ENCODE measurements at places on chromosomes 3 and 15.

GRCh38 chr3:118425272-118425837, 609.3 kb downstream of the IGSF11 start:
- DNase-seq = no peak

DNA sequence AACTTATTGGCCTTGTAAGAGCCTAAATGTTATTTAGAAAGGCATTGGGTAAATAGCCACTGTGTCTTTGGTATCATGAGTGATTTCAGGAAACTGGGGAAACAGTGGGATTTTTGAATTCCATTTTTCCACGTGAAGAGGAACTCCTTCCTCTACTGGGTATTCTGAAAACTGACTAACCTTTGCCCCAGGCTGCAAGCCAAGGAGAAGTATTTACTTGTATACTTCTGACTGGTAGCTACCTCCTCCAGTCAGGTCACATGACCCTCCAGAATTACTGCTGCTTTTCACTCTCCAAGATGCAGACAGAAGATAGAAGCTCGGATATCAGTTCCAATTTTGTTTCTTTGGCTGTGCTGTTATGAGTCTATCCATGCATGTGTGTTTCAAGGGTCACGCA, 50.9 kb upstream of the MAP3K13 start:
- DNase-seq = no peak

DNA sequence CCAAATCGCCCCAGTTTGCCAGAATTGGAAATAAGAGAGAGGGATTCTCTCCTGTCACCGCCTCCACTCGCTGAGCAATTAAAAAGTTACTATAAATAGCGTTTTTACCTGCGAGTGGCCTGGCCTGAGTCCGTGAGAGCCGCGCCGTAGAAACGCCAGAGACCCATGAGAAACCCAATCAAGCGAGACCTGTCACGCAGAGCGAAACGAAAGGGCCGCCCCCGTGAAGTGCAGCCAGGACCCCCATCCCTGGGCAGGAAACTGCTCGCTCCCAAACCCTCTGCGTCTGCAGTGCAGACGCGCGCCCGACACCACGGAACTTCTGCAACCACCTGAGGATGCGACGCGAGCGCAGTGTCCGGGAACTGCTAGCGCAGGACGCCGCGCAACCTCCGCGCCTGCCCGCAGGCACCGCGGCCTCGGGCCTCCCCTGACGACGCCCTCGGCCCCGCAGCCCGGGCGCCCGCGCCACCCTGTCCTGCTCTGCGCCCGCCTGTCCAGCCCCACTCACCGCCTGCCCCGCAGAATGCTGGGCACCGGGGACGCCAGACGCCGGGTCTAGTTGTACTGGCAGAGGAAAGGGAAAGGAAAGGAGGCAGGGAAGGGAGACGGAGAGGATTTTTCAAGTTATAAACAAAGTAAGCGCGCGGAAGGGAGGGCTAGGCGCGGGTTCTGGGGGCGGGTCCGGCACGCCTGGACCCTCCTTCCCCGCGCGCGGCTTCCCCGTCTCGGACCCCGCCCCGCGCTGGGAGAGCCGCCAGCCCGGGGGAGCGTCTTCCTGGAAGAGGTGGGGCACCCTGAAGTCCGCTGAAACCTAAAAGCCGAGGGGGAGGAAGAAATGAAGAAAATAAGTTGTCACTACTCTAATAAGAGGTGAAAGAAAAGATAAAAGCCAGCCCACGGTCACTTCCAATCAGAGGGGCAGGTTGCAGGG, at the start of gene PLSCR4:
Gene PLSCR4 (minus strand): TSS at position 657 of the 934 bp plus-strand sequence. CDS start 29,034 bp downstream, outside the sequence.
- no peak for DNase-seq

DNA sequence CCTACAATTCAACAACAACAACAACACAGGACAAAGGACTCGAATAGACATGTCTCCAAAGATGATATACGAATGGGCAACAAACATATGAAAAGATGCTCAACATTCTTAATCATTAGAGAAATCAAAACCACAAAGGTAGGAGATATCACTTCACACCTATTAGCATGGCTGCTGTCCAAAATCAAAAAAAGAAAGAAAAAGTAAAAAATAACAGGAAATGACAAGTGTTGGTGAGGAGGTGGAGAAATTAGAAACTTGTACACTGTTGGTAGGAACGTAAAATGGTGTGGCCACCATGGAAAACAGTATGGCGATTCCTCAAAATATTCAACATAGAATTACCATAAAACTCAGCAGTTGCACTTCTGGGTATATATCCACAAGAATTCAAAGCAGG, 312.3 kb upstream of the STT3B start:
- no peak for DNase-seq

- no peak for DNase-seq
These were observed 23.1 kb upstream of the GPR171 start for GRCh38 chr3:151226088-151226563.

- DNase-seq = no peak
These were observed 31.7 kb downstream of the BHLHE40 start for GRCh38 chr3:5010706-5011554.

GRCh38 chr15:74191798-74192197, 10.8 kb downstream of the STRA6 start:
- no peak for DNase-seq

DNA sequence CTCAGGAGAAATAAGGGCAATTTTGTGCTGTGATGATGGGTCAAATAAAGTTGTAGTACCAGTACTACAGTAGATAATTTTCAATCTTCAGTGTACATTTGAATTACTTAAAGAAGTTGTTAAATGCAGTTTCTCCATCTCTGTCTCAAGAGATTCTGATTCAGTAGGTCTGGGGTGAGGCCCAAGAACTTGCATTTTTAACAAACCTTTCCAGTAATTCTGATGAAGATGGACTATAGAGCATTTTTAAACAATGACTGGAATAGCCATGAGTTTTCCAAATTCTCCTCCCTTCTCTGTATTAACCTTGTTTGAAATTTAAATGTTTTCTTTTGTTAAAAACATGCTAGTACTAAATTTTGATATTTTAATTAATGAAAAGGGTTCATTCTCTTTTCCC, 127.0 kb upstream of the CD96 start:
- no peak for DNase-seq

DNA sequence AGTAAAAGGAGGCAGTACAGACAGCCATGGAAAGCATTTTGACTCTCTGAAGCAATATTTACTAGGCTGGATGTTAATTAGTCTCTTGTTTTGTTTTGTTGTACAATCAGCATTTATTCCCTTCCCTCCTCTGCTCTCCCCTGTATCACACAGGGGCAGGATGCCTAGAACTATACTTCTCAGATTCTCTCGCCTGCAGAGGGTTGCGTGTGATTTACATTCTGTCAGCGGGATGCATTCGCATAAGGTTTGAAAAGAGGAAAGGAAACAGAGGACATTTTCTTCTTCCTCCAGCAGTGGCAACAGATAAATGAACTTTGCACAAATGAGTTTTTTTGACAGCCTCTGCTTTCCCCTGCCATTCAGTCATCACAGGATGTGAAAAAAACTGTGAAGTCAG, 188.3 kb downstream of the RSL24D1 start:
- DNase-seq = no peak

- DNase-seq = no peak
These were observed 31.6 kb downstream of the SLC24A1 start for GRCh38 chr15:65653341-65653740.

GRCh38 chr3:44434834-44435510, 42.5 kb downstream of the ZNF445 start:
- DNase-seq = no peak

DNA sequence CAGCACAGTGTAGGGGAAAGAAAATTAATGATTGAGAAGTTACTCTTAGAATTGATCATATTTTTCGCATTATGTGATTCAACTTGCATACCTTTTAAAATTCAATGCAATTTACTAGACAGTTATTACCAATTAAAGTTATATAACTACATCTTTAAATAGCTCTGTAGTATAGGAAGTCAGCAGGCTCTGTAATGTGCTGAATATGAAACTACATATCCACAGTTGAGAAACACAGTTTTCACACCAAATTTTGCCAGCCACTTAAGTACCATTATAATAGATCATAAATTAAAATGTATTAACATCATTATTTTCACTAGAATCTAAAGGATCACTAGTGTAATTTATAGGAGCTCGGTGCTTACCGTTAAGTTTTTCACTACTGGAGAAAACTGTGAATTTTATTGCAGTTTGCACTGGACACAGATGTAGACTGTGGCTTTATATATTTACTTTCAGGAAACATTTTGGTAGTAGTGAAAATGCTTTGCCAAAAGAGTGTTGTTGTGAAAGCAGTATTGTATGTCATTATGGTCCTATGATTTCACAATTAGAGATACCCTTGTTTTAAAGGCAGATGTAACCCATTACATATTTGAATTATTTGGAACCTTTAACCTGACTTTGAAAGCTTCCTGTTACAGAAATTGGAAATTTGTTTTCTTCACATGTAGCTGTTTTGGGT, 113.6 kb downstream of the PLCL2 start:
- DNase-seq = no peak

- DNase-seq = no peak
These were observed 12.4 kb upstream of the USP13 start for GRCh38 chr3:179640469-179640868.

DNA sequence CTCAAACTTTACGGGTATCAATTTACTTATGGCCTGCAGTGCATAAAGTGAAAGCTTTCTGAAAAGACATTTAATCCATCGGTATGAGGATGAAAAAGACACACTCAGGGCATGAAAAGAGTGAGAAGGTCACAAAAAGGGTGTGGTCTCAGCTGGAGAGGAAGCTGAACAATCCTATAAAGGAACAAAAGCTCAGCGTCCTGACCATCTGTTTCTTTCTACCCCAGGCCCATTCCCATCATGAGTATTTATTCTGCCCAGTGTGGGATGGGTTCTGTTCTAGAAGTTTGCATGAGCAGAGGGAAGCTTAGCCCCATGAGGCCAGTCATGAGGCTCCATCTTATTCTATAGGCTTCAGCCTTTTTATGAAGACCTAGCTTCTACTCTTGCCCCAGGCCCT, 144.6 kb downstream of the LPP start:
- DNase-seq = no peak

- DNase-seq = no peak
These were observed 291.5 kb upstream of the TBL1XR1 start for GRCh38 chr3:177488740-177489139.

GRCh38 chr3:195033531-195034091, 237.3 kb downstream of the XXYLT1 start:
- no peak for DNase-seq
